Stimulated activated CD4-positive, alpha-beta T cell treated with anti-CD3 and anti-CD28 coated beads, Interleukin-2, amount 100 ng/mL, for 48 hours (primary cell): ENCODE measurements at places on chromosomes 16 and 17.

DNA sequence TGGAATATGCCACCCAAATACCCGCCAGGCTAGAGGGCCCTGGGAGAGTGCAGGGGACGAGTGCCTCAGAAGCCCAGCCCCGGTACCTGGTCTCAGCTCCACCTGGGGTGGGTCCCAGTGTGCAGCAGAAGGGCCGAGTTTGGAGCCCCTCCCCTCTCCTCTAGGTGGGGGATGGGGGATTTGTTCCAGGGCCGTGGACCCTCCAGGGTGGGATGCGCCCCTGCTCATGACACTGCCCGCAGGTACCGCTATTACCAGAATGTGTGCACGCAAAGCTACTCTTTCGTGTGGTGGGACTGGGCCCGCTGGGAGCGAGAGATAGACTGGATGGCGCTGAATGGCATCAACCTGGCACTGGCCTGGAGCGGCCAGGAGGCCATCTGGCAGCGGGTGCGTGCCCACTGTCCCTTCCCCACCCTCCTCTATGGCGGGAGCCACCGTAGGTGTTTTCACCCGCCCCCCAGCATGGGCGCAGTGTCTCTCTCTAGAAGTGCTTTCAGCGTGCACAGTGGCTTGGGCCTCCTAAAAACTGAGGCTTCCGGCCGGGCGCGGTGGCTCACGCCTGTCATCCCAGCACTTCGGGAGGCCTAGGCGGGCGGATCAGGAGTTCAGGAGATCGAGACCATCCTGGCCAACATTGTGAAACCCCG, 1.2 kb downstream of the NAGLU start:
- no peak for DNase-seq

DNA sequence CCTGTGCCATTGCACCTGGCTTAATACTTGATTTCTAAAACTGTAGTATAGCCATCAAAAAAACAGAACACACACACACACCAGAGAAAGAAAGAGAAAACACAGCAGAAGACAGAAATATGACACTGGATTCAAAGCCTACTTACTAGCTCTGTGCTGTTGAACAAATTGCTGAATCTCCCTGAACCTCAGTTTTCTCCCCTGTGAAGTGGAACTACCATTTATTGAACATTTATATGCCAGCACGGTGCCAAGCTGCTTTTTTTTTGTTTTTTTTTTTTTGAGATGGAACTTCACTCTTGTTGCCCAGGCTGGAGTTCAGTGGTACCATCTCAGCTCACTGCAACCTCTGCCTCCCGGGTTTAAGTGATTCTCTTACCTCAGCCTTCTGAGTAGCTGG, 13.2 kb upstream of the ALOX12B start:
- no peak for DNase-seq

GRCh38 chr17:15289285-15290183, 24.4 kb upstream of the PMP22 start:
- DNase-seq = no peak

DNA sequence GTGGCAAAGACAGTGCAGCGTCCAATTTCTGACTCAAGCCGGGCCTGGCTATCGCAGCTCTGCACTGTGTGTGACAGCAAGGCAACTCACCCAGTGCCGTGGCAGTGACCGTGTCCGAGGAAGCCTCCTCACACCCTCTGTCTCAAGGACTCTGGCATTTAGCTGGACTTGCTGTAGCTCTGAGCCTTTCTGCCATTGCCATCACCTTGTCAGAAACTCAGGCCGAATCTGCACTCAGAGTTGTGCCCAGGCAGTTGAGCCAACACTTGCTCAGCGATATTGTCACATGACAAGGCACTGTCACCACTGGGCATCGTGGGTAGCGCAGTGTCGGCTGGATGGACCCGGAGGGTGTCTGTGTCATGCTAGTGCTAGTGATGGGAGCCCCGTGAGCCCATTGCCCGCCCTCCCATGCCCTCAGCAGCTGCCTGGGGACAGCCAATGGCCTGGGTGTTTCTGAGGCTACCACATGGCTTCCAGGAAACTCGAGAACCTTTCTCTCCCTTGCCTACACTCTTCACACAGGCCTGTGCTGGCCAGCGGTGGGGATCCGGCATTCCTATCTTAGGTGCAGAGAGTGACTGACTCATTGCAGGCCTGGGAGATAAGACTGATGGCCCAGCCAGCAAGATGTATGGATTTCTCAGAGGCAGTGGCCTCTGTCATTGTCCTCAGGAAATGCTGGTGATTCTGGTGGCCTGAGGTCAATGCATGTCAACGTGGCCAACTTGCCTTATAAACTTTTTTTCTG, 22.1 kb upstream of the STH start:
- no peak for DNase-seq

DNA sequence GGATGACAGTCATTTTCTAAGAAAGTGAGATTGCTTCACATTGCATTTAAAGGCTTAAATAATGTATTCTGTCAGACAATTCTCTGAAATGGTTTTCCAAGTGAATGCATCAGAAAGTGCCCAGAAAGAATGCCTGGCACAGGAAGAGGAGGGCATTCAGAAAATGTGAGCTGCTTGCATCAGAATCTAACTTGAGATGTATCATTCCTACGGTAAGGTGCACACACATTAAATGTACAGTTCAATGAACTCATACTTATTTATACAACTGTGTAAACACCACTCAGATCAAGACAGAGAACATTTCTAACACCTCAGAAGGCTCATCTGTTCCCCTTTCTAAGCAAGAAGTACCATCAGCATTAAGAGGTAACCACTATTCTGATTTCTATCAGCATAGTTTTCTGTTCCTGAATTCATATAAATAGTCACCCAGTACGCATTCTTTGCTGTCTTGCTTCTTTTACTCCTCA, 638.0 kb downstream of the MAF start:
- DNase-seq = no peak

DNA sequence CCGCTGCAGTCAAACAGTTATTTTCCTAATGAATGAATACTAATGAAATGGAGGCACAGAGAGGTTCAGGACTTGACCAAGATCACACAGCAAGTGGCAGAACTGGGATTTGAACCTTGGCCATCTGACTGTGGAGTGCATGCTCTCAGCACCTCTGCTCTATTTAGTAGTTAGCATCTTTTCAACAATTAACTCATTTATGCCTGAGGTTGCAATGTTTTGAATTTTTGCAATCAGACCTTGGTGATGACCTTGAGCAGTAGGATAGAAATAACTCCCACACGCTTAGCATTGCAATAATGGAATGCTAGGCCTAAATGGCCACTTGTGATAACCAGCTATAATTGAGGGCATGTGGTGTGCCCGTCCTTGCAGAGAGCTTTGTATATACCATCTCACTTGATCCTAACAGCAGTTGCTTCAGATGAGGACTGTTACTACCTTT, 31.0 kb downstream of the NAGPA start:
- no peak for DNase-seq

DNA sequence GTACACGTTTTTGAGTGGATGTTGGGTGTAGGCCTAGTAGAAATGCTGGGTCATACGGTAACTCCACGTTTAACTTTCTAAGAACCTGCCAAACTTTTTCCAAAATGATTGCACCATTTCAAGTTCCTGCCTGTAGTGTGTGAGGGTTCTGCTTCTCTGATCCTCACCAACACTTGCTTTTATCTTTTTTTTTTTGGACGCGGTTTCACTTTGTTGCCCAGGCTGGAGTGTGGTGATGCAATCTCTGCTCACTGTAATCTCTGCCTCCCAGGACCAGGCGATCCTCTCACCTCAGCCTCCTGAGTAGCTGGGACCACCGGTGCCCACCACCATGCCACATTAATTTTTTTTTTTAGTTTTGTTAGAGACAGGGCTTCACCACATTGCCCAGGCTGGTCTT, 23.5 kb downstream of the ZNF750 start:
- DNase-seq = no peak

DNA sequence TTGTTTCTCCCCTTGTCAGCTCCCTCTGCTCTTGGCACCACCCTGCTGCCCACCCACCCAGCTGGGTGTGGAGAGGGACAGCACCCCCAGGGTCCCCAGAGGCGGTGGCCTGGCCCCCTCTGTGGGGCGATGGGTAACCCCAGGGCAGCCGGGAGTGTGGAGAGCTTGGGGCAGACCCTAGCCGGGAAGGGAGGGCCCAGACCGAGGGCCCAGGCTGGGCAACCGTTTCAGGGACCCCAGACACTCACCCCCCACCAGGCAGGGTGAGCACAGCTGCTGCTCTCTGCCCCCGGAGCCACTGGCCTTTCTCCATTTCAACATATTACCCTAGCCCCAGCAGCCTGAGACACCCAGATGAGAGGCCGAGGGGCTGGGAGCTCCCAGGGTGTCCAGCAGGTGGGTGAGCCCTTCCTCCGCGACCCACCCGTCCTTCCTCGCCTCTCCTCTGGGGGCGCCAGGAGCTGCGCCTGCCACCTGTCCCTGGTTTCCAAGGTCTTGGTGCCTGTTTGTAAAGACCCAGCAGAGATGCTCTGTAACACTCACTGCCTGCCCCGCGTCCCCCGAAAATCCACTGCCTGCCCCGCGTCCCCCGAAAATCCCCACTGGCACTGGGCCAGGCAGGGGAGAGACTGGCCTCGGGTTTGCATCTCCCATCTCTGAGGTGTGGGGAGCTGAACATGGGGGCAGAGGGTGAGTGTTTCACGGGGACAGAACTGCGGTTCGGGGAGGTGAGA, 45.4 kb downstream of the BAHCC1 start:
- DNase-seq = no peak

GRCh38 chr17:74814453-74814852, 38.3 kb upstream of the NAT9 start:
- DNase-seq = no peak

- DNase-seq = no peak
These were observed 32.6 kb downstream of the KCNJ2 start for GRCh38 chr17:70201872-70202419.

GRCh38 chr16:70418274-70418992, 20.5 kb downstream of the ST3GAL2 start:
- DNase-seq = no peak

DNA sequence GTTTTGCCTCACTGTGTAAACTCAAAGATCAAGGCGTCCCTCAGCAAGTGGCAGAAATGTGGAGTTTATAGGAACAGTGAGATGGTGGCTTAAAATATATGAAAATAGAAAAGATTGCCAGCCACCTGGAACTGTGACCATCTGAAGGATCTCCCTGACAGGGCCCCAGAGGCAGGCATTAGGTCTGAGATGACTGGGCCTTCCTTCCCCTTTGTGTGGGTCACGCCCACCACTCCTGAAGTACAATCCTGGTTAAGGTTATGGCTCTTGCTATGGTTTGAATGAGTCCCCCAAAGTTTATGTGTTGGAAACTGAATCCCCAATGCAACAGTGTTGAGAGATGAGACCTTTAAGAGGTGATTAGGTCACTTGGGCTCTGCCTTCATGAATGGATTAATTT, 6.4 kb downstream of the ST6GALNAC2 start:
- no peak for DNase-seq

GRCh38 chr17:19718041-19718612, 1.7 kb upstream of the SLC47A2 start:
- DNase-seq = no peak

DNA sequence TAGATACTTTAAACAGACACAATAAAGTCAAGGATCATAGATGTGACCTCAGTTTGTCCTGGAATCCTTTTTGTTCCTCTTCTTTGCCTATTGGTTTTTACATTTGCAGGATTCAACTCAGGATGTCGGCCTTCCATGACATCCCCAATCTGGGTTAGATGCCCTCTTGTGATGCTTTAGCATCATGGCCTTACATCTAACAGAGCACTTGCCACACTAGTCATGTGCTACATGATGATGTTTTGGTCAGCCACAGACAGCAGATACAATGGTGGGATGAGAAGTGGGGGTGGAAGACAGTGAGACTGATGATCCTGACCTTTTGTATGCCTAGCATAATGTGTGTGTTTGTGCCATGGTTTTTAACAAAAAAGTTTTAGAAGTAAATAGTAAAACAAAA, 1.8 kb upstream of the SYNRG start:
- DNase-seq = no peak

DNA sequence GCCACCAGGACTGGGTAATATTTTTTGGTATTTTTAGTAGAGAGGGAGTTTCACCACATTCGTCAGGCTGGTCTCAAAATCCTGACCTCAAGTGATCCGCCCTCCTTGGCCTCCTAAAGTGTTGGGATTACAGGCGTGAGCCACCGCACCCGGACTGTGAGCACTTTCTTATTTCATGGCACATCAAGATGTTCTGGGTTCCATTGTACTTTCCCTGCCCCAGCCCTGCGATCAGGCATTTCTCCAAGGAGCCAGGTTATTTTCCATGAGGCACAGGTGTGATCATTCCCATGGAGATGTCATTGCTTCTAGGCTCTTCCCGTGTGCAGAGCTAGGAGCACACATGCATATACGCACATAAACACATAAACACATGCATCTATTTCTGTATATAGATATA, 2.6 kb upstream of the ANKRD40CL start:
- no peak for DNase-seq

GRCh38 chr17:45336390-45337182, 19.8 kb upstream of the MAP3K14 start:
- DNase-seq = no peak

GRCh38 chr16:13291591-13292333, 390.4 kb downstream of the SHISA9 start:
- no peak for DNase-seq

- no peak for DNase-seq
These were observed 25.4 kb downstream of the RTN4RL1 start for GRCh38 chr17:1999557-2000251.

DNA sequence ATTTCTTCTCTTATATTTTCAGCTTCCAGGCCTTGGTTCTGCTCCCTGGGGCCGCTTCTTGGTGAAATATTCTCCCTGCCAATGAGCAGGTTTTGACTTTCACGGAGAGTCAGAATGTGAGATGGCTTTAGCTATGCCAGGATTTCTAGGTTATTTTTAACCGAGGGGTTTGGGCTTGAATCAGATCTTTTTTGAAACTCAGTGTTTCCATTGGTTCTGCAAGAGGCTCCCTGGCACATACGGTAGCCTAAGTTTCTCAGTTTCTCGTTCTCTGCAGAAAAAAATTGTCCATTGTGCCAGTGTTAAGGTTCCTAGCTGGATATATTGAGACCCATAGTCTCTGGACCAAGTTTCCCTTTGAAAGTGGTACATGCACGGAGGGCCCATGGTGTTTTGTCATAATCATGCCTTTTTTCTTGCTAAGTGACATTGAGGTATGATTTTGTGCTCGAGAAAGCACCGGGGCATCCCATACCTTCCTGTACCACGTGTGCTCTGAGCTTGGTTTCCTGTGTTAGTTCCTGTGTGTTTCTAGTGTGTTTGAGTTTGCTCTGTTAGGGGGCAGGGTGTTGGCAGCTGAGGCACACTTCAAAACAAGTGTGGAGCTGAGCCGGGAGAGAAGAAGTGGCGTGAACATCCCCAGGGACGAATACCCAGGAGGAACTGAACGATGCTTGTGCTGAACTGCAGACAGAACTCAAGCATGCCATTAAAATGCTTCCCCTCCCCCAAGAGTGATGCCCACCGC, 127.2 kb downstream of the HS3ST3B1 start:
- DNase-seq = no peak

GRCh38 chr16:5487728-5488127, 390.1 kb upstream of the EEF2KMT start:
- no peak for DNase-seq

- no peak for DNase-seq
These were observed 34.8 kb downstream of the MMD start for GRCh38 chr17:55386796-55387332.

GRCh38 chr16:88882358-88883030, 16.0 kb upstream of the PABPN1L start:
- DNase-seq = no peak

GRCh38 chr17:77435272-77436057, 294.7 kb downstream of the SEC14L1 start:
- no peak for DNase-seq
